ENCODE measurements at places on chromosomes 2 and 18.

- peak; percentile 95 for DNase-seq
Measured at GRCh38 chr18:12308386-12309100, 502 bp downstream of the TUBB6 start.

GRCh38 chr18:63303547-63303946 lies 16.0 kb downstream of the BCL2 start:
- no peak for DNase-seq

DNA sequence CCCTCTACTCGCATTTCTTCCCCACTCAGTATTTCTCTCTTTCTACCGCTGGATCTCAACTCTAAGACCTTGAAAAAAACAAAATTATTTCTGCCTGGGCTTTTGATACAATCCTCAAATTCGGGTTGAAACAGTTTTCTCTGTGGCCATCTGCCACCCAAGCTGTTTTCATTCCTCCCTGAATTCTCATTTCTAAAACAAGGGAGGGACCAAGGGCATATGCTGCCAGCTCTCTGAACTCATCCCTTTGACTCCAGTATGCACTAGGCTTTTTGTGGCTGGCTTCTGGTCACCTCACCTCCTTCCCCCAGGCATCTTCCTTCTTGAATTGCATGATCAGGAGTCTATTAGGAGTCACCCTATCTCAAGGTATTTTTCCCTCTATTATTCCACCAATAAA lies 49.5 kb downstream of the CCDC148 start:
- DNase-seq, result no peak

- no peak for DNase-seq
Measured at GRCh38 chr2:211837206-211837605, 701.4 kb downstream of the ERBB4 start.

DNA sequence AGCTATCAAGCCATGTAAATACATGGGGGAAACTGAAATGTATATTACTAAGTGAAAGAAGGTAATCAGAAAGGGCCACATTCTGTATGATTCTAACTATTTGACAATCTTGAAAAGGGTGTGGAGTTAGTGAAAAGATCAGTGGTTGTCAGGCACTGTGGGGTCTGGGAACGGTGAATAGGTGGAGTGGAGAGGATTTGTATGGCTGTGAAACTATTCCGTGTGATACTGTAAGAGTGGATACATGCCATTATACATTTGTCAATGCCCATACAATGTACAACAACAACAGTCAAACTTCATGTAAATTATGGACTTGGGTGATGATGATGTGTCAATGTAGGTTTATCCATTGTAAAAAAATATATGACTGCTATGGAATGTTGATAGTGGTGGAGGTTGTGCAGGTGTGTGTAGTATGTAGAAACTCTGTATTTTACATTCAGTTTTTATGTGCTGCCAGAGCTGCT lies 1116.2 kb downstream of the SUCLG1 start:
- DNase-seq, result no peak

- DNase-seq, result no peak
Measured at GRCh38 chr2:240169486-240170353, 29.3 kb upstream of the OTOS start.

GRCh38 chr2:86598966-86599365 lies 24.7 kb downstream of the RNF103 start:
- DNase-seq, result no peak

DNA sequence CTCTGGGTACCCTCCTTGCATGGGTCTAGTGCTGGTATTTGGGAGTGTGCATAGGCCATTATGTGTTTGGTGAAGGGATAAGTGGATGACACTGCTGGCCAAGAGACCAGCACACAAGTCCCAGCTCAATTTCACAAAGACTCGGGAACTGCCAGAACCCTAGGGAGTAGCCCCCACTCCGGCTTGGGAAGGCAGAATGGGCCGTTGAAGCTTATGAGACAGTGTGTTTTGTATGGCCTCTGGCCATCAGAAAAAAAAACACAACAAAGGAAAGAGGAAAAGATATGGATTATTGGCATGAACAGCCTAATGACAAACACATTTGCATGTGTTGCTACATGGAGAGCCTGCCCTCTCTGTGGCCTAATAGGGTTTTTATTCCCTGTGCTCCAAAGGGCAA lies 144.2 kb downstream of the TTC32 start:
- DNase-seq, result peak; percentile 68

DNA sequence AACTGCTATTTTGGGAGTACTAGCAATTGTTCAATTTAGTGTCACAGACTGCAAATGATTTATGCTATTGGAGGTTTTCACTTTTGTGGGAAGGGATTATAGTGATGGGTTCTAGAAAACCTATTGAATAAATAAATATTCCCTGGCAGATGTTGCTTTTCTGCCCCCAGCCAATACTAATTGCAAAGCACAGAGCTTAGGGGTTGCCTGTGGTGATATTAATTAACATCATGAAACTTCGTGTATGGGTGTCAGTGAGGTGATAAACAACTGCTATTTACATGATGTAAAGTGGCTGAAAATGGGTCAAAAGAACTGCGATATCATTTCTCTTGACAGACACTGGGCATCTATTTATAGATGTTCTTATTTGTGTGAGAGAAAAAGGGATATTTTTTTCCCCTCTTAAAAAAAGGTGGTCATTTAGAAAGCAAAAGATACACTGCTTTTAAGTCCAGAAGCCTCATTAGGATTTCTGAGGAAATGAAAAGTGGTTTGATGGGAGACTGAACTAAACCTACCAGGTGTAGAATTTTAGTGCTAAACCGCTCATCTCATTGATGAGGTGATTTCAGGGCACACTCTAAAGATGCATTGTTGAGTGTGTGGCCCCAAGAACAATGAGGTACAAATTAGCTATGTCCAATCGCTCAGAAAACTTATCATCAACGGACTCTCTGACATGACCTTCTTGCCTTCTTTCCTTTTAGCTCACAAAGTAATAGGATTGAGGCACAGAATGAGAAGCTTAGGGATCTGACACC lies 116.7 kb upstream of the CHST9 start:
- DNase-seq, result no peak

DNA sequence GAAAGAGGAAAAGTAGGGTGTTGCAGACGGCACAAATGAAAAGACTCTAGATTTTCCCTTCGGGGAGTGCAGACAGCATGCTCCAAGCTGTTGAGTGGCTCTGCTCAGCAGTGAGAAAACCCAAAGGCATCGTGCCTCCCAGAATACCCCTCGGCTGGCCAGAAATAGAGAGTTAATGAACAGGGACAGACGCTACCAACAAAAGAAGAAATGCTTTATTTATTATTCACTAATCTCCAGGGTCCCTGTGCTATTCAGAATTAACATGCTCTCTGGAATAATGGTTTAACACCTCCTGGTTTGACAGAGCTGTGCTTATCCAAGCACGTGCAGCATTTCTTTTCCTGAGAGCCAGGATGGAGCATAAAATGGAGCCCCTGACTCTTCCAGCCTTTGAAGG lies 82.3 kb downstream of the AQP4 start:
- DNase-seq, result no peak

DNA sequence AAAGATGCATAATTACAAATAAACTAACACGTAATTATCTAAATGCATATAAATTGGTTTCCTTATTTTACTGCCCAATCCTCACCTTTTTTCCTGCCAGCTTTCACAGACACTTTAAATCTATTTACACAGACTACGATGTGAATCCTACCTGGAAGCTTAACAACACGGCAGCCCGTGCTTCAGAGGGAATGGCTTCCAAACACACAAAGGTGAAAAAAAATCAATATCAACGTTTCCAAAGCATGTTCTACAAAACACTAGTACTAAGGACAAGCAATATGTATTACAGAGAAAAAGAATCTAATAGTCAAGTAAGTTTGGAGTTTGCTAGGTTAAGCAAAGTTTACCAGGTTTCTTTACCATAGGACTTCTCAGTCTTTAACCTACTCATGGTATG lies 4.4 kb downstream of the MAP4K3 start:
- DNase-seq, result no peak

DNA sequence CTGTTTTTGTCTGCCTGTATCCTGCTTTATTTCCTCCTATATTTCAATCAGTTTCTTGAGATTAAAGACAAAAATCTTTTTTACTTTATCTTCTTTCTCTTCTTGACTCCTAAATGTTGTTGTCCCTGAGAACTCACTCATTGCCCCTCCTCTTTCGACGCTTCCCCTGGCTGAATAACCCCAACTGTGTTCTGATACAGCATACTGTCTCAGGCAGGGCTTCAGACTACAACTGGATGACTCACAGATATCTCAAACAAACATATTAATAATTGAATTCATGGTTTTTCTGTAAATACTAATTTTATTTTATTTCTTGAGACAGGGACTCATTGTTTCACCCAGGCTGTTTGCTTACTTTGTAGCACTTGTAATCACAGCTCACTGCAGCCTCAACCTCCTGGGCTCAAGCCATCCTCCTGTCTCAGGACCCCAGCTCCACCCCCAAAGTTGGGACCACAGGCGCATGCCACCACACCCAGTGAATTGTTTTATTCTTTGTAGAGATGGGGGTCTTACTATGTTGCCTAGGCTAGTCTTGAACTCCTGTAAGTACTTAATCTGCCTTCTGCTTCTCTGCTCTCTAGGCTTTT lies 9.4 kb downstream of the ITGAV start:
- DNase-seq, result peak; percentile 26

DNA sequence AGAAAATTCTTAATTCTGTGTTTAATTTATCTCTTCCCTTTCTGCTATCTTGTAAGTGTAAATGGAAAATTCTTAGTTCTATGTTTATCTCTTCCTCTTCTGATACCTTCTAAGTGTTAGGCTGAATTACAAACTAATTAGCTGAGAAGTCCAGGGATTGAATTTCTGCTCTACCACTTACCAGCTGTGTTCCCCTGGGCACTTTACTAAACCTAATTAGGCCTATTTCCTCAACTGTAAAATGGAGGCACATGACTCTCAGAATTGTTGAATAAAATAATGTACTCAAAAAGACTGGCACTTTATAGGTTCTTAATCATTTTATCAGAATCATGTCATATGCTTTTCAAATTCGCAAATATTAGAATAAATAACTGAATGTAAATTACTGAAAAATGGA lies 146.3 kb downstream of the MAP2 start:
- DNase-seq, result no peak

DNA sequence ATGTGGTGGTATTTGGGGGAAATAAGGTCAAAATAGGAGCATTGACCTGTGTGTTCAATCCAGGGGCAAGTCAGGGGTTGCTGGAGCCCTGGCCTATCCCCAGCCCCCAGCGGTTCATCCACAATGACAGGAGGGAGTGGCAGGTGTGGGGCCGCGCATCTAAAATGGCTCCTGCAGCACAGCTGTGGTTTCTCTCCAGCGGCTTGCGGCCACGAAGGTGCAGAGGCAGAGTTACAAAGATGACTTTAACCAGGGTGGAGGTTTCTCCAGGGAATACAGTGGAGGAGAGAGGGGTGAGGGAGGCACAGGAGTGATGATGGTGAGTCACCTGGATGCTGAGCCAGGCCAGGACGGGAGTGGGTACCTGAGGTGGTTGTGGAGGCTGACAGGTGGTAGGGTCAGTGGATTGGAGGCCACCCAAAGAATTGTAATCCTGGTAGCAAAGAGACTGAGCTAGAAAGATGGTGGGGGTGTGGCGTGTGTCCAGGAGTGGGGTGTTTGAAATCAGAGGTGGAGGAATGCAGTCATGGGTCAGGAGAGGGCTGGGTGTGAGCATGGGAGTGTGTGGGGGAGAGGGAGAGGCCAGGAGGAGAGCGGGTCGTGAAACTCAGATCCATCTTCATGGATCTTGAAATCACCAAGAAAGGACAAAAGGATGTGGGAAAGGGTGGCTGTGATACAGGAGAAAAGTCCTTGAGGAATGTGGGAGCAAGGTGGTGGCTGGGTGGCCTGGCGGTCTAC lies 83.2 kb downstream of the CTIF start:
- DNase-seq, result no peak

GRCh38 chr2:7621018-7621814 lies 704.0 kb downstream of the RNF144A start:
- no peak for DNase-seq

- no peak for DNase-seq
Measured at GRCh38 chr2:164979113-164979512, 23.8 kb upstream of the SLC38A11 start.

DNA sequence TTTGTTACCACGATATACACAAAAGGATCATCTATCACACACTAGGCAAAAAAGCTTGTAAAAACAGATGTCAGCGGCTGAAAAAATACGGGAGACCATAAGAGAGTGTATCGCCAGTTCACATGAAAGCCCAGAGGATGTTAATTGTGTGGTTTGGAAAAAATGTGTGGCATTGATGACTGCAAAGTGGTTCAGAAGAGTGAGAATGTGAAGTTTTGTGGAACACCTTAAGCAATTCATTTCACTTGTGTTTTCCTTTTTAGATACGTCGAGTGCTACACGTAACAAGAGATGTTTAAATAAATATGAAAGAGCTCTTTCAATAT lies 61.7 kb upstream of the DAPL1 start:
- no peak for DNase-seq

GRCh38 chr2:120103723-120104467 lies 91.0 kb downstream of the EPB41L5 start:
- peak; percentile 82 for DNase-seq

GRCh38 chr2:223998948-223999347 lies 40.1 kb downstream of the SERPINE2 start:
- DNase-seq, result peak; percentile 44

GRCh38 chr2:174224665-174225288 lies 23.6 kb downstream of the OLA1 start:
- no peak for DNase-seq

DNA sequence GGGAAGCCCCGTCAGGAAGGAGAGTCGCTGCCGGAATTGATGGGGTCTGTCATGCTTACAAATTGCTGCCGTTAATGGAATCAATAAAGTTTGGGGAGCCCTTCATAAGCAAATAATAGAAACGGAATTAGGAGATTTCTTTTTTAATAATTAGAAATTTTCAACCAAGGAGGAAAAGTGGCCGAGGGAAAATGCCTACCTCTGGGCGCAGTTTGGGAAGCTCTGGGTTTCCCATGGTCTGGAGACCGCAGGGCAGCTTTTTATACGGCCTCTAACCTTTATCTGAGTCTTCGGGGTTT lies 1.3 kb downstream of the EVX2 start:
- DNase-seq, result no peak

GRCh38 chr2:40034198-40034597 lies 255.1 kb upstream of the THUMPD2 start:
- peak; percentile 70 for DNase-seq

DNA sequence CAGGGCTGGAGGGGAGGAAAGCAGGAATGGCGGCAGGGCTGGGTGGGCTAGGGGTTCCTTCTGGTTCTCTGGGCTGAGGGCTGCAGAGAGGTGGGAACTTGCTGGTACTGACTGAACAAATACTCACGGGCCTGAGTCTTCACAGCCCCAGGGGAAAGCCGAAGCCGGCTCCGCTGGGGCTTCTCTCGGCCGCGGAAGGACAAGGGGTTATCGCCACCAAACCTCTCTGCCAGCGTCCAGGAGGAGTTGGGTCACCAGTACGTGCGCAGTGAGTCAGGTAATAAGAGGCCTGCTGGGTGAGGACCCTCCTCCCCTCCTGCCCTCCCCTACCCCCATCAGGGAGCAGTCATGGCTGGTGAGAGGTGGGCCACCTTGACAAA lies 13.5 kb upstream of the GMPPA start:
- no peak for DNase-seq

DNA sequence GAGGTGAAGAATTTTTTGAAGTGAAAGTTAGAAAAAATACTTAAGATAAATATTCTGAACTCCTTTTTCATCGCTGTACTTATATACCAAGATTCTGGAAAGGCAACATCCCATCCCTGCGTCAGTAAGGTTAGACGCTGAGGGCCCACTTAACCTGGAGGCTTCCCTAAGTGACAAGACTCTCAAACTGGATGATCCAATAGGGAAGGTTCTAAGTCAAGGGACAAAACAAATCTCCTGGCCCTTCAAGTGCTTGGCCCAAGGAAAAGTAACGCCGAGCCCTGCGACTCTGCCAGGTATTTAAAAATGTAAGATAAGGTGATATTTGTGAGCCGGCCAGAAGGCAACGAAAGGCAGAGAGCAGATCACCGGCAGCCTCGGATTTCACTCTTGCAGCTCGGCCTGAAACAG lies 1.3 kb downstream of the STK39 start:
- peak; percentile 41 for DNase-seq
